A549 (cell line): ENCODE measurements at places on chromosomes 1 and 21. TPM values are rescaled to one million over a fixed set of nuclear protein-coding genes. Genes with fewer than 3 reads are reported as not detected.

The ADAM30 gene
- polyA plus RNA-seq: not detected in 3 replicates

GRCh38 chr1:113046569-113046968 lies 26.4 kb upstream of the LRIG2 start:
- DNase-seq: no peak

DNA sequence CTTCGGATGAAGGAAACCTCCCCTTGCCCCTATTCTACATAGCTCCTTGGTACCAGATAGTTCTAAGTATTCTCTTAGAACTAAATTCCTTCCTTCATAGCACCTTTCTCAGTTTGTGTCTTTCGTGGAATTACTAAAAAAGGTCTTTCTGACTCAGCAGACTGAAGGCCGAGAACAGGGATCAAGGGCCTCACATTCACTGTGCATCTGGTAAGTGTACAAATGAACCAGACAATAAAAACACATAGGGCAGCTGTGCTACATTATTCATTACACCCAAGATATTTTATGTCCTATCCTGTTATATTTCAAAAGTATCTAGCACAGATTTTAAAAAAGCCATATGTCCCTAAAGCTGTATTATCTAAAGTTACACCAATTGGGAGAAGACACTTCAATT lies 62.9 kb upstream of the HP1BP3 start:
- DNase-seq: no peak

The CHML gene
- 8.8 to 12.6 TPM (median 10.2 TPM) in 3 replicates for polyA plus RNA-seq

DNA sequence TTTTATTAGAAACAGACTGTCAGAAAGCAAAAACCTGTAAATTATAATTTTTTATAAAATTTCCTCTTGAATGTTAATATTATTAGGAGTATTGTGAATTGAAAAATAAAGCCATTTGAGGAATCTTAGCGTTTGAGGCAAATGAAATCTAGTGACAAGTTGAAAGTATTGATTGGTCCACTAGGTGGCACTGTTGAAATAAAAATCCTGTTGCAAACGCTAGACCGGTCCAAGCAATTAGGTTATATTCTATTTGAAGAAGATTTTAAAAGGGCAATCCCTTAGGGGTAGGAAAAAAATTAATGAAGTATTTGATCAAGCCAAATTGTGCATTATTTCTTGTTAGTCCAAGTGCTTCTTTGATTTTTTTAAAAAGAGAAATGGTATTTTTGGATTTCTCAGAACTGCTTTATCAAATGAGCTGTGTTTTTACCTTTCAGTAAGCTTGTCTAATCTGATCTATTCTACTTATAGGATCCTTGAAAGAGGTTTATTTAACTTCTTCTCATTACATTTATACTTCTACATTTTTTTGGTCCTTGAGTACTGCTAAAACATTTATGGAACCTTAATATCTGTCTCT lies 57.7 kb downstream of the ATG4C start:
- DNase-seq: peak; percentile 57

DNA sequence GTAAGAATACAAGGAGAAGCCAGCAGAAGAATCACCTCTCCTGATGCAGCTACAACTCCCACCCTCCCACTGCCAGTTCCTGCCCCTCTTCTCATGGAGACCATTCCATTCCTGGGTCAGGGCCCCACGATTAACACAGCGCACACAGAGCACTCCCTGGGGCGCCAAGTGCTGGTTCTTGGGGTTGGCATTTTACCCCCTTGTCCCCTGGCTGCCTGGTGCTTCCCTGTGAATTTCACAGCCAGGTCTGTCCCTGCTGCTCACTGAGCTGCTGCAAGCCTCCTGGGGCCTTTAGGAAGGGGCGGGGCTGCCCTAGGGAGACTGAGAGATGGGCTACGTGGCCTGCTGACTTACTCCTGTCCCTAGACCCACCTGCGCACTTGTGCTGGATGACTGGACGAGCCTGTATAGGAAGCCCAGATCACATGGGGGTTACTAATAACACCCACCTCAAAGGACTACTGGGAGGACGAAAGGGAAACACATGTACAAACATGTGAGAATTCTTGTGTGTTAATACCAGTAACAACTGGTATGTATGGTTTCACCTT lies 4.8 kb downstream of the ZNF672 start:
- no peak for DNase-seq

- no peak for DNase-seq
These were observed 116.3 kb downstream of the AKT3 start for GRCh38 chr1:243733670-243734307.

GRCh38 chr21:45766501-45766900 lies 123.0 kb downstream of the PCBP3 start:
- DNase-seq: no peak

GRCh38 chr1:15803380-15803779 lies 4.1 kb downstream of the UQCRHL start:
- no peak for DNase-seq

DNA sequence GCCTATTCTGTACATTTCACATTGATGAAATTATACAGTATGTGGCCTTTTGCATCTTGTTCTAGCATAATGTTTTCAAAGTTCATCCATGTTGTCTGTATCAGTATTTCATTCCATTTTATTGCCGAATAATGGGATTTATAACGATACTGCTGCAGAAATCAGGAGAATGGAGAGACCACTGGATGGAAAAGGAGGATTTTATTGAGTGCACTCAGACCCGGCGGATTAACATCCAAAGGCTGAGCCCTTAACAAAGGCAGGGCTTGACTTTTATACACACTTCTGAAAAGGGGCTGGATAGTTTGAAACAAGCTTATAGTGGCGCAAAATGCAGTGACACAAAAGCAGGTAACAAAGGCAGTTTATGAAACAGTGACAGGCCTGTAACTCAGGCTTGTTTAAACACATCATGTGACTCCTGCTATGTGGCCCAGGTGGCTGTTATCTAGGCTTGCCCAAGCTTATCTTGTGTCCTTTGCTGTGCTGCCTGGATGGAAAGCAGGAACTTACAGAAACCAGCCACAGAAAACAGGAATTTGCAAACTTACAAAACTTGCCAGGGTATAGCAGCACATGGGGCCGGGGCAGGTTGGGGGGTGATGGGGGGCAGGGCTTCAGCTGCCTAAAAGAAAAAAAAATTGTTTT lies 32.8 kb upstream of the KCNJ15 start:
- DNase-seq: no peak

GRCh38 chr1:42422737-42423136 lies 33.1 kb downstream of the ZMYND12 start:
- no peak for DNase-seq

The TRNP1 gene
- 68.5 to 86.3 TPM (median 73.9 TPM) in 3 replicates for polyA plus RNA-seq

DNA sequence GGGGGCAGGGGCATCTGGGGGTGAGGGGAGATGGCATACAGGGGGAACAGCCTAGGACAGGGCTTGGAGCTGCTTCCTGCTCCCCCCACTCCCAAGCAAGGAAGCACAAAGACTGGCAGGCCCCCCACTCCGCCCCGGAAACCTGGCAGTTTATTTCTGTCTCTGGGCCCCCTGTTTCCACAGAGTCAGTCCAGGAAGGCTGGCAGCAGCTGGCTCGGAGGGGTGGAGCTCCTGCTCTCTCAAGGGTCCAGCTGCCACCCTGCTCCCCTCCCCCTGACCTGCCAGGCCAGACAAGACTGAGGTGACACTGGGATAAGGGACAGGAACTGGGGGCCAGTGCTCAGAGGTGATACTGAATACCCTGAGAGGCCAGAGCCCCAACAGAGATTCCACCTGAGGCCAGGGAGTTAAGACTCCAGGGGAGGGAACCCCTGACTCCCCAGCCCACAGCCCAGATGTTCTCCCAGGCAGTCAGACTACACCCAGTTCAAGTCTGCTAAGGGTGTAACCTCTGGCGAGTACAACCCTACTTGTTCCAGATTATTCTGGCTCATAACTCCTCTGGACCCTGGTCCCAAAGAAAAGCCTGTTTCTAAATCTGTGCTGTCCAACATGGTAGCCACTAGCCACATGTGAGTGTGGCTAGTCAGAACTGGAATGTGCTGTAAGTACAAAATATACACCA lies 26.3 kb downstream of the AHDC1 start:
- DNase-seq: no peak

- DNase-seq: no peak
These were observed 41.0 kb downstream of the GATAD2B start for GRCh38 chr1:153881751-153882150.

The SLC9C2 gene
- not detected in 3 replicates for polyA plus RNA-seq

DNA sequence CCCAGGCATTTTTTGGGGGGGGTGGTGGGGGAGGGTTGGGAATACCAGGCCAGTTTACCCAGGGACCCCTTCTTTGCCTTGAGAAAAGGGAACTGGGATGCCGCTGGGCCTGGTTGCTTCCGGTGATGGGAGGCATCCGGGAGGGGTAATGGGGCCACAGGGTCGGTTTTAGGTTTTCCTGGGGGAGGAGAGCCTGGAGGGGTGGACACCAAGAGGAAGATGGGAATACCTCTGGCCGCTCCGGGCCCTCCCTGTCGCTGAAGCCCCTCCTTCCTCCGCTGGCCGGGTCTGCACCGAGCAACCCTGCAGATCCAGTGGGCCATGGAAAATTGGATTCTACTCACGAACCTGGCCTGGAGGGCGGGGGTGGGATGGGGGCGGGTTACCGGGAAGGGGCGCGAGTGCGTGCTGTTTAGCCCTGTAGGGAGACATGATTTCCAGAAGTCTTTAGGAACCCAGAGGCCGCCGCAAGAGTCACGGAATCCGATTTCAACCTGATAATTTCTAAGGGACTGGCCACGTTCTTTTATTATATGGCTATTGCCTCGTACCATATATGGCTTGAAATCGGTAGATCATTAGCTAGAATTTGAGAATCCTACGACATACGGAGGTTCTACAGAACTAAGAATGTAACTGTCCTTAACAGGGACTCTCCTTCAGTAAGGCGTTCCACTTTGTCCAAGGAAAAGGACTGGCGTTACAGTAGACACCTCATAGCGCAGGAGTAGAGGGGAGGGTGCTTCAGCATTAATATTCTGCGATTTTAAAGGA lies 749 bp downstream of the AKIRIN1 start:
- peak; percentile 31 for DNase-seq

The OR6K2 gene
- polyA plus RNA-seq: not detected in 3 replicates

The C1orf141 gene
- polyA plus RNA-seq: not detected in 3 replicates

GRCh38 chr1:36304970-36305914 lies 926 bp upstream of the SH3D21 start:
- no peak for DNase-seq

The PTPN7 gene
- polyA plus RNA-seq: not detected in 3 replicates

GRCh38 chr21:16873176-16873575 lies 639.7 kb upstream of the CXADR start:
- no peak for DNase-seq

The SLC25A34 gene
- 0.19 to 0.31 TPM (median 0.26 TPM) in 3 replicates for polyA plus RNA-seq

The MCOLN2 gene
- polyA plus RNA-seq: 2.0 to 3.1 TPM (median 2.5 TPM) in 3 replicates

GRCh38 chr21:27104846-27105431 lies 138.1 kb upstream of the ADAMTS5 start:
- no peak for DNase-seq

The DENND2D gene
- polyA plus RNA-seq: 1.3 to 1.7 TPM (median 1.6 TPM) in 3 replicates

GRCh38 chr1:113303267-113303666 lies 87.0 kb upstream of the MAGI3 start:
- no peak for DNase-seq

The CDA gene
- polyA plus RNA-seq: 35.6 to 48.7 TPM (median 44.6 TPM) in 3 replicates

DNA sequence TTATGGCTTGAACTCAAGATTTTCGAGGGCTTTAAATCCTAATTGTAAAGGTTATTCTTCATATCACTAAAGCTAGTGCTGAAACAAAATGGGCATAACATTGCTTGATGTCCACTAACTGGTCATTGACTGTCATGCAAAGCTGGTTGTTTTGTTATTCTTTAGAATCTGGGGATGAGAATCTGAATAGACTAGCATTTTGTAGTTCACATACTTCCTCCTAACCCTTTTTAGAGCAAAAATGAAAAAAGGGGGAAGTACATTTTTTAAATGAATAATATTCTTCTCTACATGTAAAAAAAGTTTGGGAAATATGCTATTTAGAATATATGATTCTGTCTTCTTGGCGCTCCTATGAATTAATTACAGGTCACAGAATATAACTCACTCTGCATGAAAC lies 72.2 kb upstream of the HMCN1 start:
- no peak for DNase-seq

The ENSA gene
- 117 to 128 TPM (median 121 TPM) in 3 replicates for polyA plus RNA-seq

DNA sequence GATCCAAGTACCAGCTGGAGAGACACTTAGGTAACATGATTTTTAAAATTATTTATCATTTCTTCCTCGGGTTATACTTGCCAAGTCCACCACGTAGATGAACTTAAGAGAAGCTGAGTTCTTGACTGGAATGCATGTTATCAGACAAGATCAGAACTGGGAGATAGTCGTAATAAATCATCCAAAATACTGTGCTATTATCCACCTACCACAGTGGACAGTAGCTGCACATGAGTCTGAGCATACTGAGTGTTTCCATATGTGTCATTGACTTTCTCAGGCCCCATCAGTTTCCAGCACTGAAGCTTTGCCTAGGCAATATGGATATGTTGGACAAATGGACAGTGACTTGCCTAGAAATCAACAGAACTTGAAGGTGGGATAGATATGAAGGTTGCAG lies 77.9 kb upstream of the RRP15 start:
- DNase-seq: no peak

- DNase-seq: no peak
These were observed 53.5 kb downstream of the LDLRAD2 start for GRCh38 chr1:21865609-21865942.

GRCh38 chr1:94081566-94082344 lies 39.2 kb downstream of the ABCA4 start:
- DNase-seq: no peak

DNA sequence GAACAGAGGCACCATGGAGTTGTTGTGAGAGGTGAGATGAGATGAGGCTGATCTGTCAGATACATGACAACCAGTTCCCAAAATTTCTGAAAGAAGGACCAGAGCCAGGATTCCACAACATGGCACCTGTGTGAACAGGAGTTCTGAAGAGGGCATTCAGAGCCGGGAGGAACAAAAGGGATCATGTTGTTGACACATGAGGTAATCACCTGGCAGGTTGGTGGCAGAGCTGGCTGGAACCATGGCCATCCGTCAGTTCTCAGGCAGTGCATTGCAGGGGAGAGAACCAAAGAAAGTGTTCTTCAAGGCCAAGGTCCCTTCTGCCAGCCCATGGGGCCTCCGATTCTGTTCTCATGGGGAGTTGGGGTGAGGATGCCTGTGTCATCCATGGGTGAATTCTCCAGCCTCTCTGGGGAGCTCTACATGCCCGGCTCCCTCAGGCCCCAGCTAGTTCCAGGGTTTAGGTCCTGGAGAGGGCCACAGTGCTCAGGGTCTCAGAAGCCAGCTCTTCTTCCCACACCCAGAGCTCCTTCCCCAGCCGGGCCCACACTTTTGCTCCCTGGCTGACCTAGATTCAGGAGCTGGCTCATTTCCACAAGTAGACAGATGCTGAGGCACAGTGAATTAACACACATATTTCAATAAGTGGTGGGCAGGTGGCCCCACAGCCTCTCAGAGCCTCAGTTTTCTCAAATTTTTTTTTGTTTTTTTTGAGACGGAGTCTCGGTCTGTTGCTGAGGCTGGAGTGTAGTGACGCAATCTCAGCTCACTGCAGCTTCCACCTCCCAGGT lies 49.1 kb upstream of the CTPS1 start:
- DNase-seq: no peak

DNA sequence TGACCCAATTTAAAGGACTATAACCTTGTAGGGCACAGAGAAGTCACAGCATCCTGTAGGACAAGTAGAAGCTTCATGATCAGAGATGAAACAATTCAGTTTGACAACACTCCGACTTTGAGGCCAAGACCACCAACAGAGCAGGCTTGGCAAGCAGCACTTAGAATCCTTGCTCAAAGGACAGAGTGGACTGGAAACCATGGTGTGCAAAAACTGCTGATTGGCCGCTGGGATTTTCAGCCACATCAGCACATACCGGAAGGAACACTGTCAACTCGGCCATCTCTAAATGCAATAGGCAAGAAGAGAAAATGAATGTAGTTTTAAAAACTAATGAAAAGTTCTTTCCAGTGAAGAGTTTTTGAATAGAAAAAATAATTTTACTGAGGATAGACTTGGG lies 92.0 kb upstream of the PRMT6 start:
- no peak for DNase-seq

- DNase-seq: no peak
These were observed 6.4 kb upstream of the LGR6 start for GRCh38 chr1:202187041-202187671.

The NPHS2 gene
- polyA plus RNA-seq: not detected in 3 replicates
